ENCODE measurements at places on chromosomes 5 and 9.

DNA sequence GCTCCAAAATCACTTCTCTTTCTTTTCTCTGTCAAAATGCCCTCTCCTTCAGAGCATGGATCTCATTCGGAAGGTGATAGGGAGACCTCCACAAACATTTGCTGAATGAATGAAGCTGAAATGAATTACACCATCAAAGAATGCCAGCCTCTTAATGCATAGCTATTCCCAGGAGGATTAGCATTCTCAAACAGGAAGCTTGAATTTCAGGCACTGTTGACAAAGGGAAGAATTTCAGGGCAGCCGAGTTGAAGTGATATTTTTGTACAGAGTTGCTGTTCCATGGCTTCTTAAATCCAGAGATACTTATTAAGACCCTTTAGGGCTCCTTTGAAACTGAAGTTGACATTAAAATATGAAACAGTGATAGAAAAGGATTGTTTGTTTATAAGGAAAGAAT, 18.8 kb downstream of the HBEGF start:
- no peak for DNase-seq

DNA sequence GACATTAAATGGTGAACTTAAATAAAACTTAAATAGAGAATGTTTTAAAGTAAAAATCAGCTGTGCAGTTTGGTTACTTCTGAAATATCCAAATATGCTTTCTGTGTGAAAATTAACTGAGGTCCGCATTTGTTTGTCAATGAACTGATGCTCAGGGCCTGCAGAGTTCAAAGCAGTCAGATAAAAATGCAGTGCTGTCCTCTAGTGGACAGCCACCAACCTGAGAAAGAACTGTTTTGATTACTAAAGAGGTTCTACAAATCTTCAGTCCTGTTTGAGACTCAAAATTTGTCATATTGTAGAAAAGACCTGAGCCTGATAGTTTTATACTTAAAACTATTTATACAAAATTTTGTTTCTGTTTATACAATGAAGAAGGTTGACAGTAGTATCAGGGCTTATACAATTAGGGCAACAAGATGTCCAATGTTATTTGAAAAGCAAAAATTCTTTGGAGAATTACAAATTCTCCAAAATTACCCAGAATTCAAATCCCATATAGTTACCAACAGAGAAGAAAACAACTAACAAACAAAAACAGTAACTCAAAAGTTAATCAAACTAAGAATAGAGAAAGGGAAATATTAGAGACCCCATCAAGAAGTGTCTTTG, 232.3 kb upstream of the TBCA start:
- DNase-seq, result peak; percentile 10

DNA sequence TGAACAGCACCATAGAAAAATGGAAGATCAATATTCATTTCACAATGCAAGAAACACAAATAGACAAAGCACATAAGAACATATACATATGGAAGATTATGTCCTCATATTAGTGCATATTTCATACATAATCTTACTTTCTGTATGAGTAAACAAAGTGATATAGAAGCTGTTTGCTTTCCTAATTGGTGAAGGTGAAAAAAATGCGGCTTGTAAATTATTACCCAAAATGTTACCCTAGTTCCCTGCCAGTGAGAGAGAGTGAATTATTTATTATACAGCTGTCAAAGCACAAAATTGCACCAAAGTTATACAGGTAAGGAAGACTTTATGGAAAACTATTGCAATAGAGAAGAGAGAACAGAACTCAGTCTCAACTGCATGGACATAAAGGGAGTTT, 1485.0 kb upstream of the CDH9 start:
- no peak for DNase-seq

GRCh38 chr5:38871790-38872551, 26.2 kb downstream of the OSMR start:
- no peak for DNase-seq

GRCh38 chr5:55520117-55520839, 14.5 kb downstream of the PLPP1 start:
- no peak for DNase-seq

- no peak for DNase-seq
Observed at GRCh38 chr9:37486256-37486615, 488 bp downstream of the POLR1E start.

DNA sequence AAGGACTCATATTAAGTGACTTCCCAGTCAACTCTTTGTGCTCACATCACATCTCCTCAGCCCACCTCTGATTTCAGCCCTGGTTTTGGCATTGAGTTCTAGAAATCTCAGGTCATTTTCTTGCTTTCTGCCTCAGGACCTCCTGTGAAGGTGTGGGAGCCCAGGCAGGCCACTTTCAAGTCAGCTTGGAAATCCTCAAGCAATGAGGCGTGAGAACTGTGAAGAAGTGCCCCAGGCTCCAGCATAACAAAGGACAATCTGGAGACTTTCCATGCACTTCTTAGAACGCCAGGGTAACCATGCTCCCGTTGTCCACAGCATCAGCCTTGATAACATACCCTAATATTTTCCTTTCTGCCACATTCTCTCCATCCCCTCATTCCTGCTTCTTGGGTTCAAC, 131.2 kb upstream of the MAP3K1 start:
- DNase-seq, result no peak

DNA sequence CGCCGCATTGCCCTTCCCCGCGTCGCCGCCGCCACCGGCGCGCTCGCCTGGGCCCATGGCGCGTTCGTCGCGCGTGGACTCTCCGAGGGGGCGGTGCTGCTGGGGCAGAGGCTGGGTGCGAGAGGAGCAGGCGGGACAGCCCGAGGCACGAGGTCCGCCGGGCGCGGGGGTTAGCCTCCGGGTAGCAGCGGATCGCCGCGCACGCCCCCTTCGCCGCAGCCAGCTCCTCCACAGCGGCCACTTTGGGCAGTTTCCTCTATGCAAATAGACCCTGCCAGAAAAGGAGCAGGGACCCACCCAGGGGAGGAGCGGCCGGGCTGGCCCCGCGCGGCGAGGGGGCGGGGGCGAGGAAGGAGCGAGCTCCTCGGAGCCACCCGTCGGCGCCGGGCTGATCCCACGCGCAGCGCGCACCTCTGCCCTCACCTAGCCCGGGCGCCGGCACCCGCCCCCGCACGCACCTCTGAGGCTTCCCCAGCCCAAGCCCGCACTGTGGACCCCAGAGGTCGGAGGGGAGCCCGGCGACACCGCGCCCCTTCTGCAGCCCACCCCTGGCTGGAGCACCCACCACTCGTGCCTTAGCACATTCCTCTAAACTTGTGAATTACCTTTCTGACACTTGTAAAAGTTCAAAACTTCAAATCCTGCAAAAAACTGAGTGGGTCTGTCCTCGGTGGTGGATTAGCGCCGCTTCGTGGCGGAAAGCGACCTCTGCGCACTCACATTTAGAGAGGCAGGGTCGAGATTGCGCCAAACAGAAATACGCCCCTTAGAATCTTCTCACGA, at the start of gene COL23A1:
Gene COL23A1, minus strand, starts transcription at position 253 of the 783 bp plus-strand sequence.
- DNase-seq, result peak; percentile 5

GRCh38 chr5:140351609-140352334, 5.4 kb upstream of the HBEGF start:
- peak; percentile 87 for DNase-seq

DNA sequence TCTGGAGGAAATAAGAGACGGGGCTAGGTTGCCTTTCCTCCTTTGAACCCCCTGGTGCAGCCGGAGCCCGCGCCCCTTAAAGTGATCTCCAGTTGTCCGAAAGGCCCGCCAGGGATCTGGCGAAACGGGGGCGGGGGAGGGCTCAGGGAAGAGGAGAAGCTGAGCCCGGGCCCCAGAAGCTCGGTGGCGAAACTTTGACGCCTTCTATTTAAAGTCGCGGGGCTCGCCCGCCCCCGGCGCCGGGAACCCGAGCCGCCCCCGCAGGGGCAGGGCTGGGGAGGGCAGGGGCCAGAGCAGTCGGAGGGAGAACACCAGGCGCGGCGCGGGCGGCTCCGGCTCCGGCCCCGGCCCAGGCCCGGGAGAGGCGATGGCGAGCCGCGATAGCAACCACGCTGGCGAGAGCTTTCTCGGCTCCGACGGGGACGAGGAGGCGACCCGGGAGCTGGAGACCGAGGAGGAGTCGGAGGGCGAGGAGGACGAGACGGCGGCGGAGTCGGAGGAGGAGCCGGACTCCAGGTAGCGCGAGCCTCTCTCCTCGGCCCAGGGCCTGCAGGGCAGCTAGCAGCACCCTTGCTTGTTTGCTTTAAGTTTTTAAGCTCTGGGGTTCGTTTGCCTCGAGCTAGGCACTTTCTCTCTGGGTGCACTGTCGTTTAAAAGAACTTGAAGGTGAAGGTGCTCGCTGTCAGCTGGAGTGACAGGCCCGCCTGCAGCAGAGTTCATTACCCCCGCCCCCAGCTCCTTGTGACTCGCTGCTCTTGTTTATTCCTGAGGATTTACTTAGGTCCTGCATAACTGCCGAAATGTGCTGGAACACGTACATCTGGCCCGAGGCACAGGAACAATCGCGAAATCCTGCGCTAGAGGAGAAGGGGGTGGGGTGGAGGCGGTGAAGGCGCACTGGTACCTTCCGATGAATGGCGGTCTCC, at the start of gene CMYA5:
Gene CMYA5, plus strand, starts transcription at position 296 of the 926 bp plus-strand sequence. Its CDS starts 72 bp downstream, at position 368.
- no peak for DNase-seq

DNA sequence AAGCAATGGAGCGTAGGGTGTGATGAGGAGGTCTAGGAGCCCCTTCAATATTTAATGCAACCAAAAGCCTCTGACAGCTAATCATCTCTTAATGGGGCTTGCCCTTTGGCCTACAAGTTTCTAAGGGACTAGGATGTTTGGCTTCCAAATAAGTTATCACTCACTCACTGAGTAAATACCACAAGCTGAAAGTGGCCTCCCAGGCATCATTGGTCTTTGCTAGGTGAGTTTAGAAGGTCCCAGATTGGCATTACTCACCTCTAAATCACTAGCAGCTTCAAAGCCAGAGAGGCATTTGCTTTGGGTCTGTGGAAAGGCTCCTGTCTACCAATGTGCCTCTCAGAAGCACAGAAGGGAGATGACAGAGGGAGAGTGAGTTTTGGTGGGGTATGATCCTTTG, 344.2 kb downstream of the NTRK2 start:
- DNase-seq, result no peak

Data from activated CD4-positive, alpha-beta T cell treated with anti-CD3 and anti-CD28 coated beads, Interleukin-2, Interleukin-4, amounts not matched to agents 100 ng/mL and 50 ng/mL, durations not matched to agents 16 hours and 8 hours (primary cell).